Stimulated activated CD4-positive, alpha-beta T cell treated with anti-CD3 and anti-CD28 coated beads, Interleukin-2, amount 100 ng/mL, for 4 hours (primary cell): ENCODE measurements at places on chromosomes 2 and 18.

DNA sequence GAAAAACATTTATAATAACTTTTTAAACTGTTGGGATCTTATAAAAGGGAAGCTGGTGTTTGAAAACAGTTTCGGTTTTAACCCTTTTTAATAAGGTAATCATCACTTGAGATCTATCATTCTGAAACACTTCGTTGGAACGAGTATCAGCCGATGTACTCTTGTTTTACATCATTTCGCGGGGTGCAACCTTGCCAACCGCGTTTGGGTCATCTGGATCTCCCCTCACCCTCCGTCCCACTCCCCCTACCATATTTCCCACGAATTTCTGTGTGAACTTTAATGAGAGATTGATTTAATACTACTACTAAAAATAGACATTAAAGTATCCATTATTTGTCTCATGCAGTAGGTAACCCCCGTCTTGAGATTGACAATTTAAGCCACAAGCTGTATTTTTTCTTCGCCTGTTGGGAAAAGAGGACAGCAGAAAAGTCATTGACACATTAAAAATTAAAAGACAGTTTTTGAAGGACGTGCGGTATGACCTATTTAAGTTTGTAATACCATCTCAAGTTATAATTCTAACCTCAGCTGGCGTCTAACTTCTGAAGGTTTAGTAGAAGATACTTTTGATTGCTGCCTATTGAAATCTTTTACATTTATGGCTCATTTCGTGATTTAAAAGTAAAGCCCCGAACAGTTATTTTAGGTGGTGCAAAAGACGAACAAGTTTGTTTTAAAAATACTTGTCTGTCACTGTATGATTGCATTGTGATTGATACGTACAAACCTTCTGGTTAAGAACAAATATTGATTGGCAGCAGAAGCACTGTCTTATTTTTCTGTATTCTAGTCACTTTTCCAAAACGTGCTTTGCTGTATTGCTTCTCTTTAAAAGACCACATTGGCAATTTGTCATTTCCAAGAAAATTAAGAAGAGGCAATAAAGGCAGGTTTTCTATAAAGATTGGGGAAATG is 1.5 kb downstream of the CREB1 start:
- no peak for DNase-seq

DNA sequence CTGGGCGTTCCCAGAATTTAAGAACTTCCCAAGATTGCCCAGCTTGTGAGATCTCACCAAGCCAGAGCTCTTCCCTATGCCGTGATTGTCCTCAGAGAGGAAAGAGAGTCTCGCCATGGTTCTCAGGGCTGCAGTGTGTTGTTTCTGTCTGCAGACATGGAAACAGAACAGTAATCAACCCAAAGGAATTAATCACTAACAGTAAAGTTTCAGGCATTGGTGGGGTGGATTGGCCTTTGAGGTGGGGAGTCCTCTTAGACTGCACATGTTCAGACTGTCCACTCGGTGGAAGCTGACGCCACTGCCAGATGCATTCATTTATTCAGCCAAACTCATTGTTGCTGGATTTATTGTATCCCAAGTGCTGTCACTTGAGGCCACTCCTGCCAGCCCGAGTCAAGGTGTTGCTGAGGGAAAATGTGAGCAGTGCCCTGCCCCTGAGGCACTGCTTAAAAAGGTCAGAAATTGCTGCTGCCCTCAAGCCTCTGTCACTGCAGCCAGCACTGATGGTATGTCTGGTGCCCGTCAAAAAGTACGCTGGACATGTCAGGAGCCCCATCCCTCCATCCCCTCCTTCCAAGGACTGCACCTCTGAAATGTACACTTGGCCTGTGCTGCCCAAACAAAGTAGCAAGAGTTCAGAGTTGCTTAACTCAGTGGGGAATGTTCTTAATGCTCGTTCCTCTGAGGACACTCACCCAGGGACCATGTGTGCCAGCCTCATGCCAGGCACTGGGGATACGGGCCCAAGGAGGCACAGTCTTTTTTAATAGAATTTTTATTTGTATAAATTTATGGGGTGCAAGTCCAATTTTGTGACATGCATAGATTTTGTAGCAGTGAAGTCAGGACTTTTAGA is 201.0 kb downstream of the GLI2 start:
- no peak for DNase-seq

GRCh38 chr2:231219289-231219688 is 20.9 kb downstream of the ARMC9 start:
- DNase-seq = no peak

DNA sequence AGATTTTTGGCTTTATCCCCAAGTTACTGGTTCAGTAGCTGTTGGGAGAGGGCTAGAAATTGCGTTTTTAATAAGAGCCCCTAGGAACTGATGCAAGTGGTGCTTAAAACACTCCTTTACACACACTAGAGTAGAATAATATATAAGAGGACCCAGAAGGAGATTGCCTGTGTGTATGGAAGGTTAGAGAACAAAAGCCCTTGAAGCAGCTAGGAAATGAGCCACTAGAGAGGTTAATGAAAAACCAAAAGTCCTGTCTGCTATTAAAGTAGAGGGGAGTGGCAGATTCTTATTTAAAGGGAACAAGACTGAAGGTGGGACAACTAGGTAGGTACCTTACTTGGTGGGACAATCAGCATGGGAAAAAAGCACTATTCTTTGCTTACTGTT is 14.4 kb upstream of the SLC39A10 start:
- no peak for DNase-seq

DNA sequence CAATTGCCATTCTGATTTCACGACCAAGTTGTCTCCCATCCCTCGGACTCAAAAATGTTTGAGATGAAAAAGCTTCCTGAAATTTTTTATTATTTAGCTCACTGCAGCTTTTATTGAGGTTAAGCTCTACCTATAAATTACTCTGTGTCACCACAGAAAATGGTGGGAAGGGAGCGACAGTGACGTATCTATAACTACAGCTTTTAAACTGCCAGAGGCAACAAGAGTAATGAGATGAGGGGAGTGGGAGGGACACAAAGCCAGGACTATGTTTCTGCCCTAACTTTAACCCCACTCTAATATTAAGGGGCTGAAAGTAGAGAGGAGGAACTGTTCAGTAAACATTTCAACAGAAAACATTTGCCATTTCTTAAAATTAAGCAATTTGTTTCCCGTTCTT is 37.4 kb downstream of the SMAD2 start:
- DNase-seq = no peak

- no peak for DNase-seq
Measured at GRCh38 chr2:150478200-150478974, 9.1 kb downstream of the RND3 start.

DNA sequence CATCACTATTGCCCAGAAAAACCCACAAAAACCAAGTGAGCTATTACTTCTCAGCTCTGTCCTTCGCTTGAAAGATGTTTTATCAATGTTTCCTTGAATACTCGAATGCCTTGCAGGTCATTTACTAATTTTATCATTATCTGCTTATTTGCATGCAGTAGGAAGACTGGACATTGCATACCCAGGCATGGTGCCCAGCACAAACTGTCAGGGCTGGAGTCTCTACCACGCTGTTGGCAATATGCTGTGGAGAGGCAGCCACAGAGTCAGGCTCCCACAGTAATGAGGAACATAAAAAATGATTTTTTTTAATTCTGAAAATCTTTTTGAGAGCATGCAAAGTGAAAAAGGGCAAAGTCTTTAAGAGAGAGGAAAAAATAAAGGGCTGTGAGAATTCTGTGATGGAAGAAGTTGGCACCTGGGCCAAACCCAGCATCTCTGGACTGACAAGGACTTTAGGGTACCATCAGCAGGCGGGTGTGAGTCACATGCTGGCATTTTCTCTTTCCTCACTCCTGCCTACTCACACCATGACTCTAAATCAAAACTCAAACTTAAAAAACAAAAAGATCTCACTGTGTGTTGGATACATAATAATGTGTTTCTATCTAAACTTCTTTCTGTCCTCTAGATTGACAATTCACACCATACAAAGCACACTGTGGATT is 709.8 kb upstream of the FANCL start:
- no peak for DNase-seq

- no peak for DNase-seq
Measured at GRCh38 chr2:12036640-12036983, 290.2 kb downstream of the LPIN1 start.

DNA sequence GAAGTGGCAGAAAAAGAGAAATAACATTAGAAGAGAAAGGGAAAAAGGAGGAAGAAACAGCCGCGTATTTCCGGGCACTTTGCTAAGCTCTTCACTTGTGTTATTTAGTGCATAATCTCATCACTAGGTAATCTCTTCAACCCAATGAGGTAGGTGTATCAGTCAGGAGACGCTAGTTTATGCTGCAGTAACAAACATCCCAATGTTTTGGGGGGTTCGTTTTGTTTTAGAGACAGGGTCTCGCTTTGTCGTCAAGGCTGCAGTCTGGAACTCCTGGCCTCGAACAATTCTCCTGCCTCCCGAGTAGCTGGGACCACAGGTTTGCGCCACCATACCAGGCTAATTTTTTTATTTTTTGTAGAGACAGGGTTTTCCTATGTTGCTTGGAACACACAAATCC is 61.7 kb downstream of the ZFP36L2 start:
- no peak for DNase-seq

DNA sequence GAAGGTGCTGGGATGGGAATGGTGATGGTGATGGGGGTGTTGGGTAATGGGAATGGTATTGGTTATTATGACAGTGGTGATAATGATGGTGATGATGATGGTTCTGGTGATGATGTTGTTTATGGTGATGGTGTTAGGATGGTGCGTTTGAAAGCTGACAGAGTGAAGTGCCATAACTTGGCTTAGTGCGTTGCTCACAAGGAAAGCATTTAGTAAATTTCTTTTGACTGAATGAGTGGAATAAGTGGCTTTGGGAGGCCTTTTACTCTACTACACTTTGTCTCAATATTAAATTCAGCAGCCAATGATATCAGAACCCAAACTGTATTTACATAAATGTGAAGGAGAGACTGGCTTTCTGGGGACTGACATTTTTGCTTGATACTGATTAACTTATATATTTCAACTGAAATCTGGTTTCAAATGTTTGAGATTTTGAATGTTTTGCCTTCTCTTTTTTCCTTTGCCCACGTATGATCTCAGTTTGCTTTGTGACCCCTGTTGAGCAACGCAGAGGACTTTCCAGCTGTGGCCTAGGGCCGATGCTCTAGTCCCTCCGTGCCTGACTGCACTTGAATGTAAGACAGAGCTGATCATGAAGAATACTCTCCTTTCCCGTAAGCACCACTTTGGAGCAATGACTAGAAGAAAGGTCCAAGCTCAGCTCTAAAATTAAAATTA is 128.5 kb upstream of the SH3BP4 start:
- no peak for DNase-seq

DNA sequence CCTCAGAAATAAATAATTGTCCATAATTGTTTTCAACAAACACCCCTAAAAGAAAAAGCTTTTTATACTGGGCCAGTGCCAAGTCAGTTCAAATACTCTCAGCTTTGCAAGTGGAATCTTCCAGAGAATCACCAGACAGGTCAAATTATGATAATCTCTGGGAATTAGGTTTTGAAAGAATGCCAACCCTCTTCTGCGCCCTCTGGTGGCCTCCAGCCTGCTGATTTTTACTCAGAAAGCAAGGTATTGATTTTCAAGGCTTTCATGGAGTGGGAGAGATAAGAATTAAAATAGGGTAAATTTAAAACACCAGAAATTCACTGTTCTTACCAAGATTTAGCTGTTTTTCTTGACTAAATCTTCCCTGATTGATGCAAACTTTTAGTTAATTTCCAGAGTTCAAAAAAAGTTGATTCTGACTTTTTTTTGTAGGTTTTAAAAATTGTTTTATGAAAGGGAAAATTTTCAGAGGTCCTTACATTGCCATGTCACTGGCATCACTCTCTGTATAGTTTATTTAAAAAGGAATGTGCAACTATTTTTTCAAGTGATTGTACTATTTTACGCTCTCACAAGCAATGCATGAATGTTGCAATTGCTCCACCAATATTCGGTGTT is 282.9 kb upstream of the TNP1 start:
- DNase-seq = no peak
